Esophagus muscularis mucosa (tissue), 4 donors: ENCODE measurements at places on chromosomes 4 and X.

DNA sequence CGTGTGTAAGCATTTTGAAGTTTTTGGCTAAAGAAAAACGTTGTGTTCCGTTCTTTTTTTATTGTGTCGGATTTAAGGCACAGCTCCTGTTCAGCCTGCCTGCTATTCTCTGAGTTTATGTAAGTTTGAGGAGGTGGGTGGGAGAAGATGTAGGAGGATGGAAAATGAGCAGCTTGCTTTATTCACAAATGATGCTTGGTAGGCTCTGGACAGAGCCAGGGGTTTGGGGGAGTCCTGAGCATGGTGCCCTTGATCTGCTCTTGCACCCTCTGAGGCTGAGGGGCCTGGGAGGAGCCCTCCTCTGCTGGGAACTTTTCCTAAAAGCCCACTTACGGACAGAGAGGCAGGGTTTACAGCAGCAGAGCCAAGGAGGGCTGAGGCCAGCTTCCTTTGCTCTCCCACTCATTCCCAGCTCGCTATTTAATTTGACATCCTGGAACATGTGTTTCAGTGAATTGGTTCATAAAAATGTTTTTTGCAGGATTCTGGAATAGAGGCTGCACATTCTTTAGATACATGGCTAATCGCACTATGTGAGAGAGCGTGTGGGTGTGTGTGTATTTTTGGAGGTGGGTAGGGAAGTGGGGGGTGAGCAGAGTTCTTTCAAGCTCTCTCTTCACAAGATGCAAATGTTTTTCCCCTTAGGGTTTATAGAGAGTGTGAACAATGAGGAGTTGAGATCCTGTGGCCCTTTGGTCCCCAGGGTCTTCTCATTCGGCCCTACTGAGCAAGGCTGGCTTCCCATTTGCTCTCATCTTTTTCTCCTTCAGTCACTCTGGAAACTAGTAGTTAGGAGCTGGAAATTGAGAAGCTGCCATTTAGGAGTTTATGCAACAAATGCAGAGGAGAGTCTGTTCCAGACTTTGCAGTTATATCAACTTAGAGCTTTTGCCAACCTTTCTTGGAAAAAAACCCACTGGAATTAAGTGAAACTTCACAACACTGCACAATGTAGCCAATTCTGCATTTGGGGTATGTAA, 32.1 kb downstream of the TMEM131L start:
- peaks cover 51% of the 10 kb centered on the region for H3K4me1 ChIP-seq
- H3K27me3 ChIP-seq: no peaks in the 10 kb centered on the region
- H3K4me3 ChIP-seq: peak overlapping the region; percentile 14
- H3K27ac ChIP-seq: peak overlapping the region; percentile 79
- H3K36me3 ChIP-seq: no peaks in the 10 kb centered on the region
- DNase-seq: no peak

- no peak overlapping the region for H3K4me3 ChIP-seq
- no peak overlapping the region for H3K27ac ChIP-seq
- no peak for DNase-seq
- H3K27me3 ChIP-seq: no peaks in the 10 kb centered on the region
Observed at GRCh38 chr4:123449780-123450179, 53.2 kb downstream of the SPRY1 start.

GRCh38 chr4:65791812-65792308, 121.6 kb upstream of the EPHA5 start:
- no peak overlapping the region for H3K4me3 ChIP-seq
- H3K36me3 ChIP-seq: no peaks in the 10 kb centered on the region
- no peaks in the 10 kb centered on the region for H3K27me3 ChIP-seq
- no peak for DNase-seq
- no peaks in the 10 kb centered on the region for H3K4me1 ChIP-seq

DNA sequence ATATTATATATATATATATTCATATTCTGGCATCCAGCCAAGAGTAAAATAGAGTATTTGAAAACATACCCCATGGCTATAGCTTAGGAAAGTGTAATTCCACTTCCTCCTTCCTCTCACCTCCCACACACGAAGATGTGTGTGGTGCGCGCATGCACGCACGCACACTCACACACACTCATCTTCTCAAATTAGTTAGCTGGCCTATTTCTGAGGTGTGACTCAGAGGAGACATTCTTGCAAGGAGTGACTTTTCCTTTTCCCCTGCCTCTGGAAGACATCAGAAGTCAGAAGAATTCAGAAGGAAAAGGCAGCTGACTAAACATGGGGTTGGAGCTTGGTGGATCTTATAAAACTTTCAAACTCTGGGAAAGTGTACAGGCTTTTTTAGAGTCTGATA, 8.8 kb downstream of the ENPEP start:
- no peaks in the 10 kb centered on the region for H3K27me3 ChIP-seq
- H3K27ac ChIP-seq: no peak overlapping the region
- H3K4me3 ChIP-seq: no peak overlapping the region
- no peak for DNase-seq
- H3K4me1 ChIP-seq: no peaks in the 10 kb centered on the region
- H3K36me3 ChIP-seq: no peaks in the 10 kb centered on the region

DNA sequence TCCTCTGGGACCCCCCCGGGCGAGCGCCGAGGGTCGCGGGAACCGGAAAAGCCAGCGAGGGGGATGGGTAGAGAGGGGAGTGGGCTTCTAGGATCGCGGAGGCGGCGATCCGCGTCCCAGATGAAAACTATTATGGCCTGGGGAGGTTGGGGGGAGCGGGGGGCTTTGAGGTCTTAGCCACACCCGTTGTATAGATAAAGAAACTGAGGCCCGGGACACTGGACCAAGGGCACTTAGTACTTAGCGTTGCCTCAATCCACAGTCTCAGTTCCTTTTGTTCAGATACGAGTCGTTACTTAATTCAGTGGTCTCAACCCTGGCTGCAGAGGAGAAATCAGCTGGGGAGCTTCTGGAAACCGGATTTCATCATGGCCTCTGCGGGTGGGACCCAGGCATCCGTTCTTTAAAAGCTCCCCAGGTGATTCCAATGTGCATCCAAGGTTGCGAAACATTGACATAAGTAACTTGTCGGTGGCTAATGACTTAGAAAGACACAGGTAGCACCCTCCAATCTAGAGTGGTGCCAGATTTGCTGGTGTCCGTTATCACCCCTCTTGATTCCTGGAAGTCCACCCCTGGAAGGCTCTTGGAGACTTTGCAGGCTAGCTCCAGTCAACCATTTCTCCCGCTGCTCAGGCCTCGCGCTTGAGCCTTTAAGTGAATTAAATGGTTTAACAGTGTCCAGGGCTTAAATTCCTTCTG, 90.7 kb downstream of the GEMIN8 start:
- H3K36me3 ChIP-seq: no peaks in the 10 kb centered on the region
- peaks cover 3% of the 10 kb centered on the region for H3K4me1 ChIP-seq
- no peaks in the 10 kb centered on the region for H3K27me3 ChIP-seq
- no peak for DNase-seq
- H3K27ac ChIP-seq: peak overlapping the region; percentile 48

- H3K27me3 ChIP-seq: no peaks in the 10 kb centered on the region
- peaks cover 18% of the 10 kb centered on the region for H3K4me1 ChIP-seq
- H3K27ac ChIP-seq: no peak overlapping the region
- no peak for DNase-seq
- no peak overlapping the region for H3K4me3 ChIP-seq
Observed at GRCh38 chr4:26787461-26788340, 72.9 kb upstream of the STIM2 start.

GRCh38 chr4:113524096-113524495, 237.4 kb downstream of the CAMK2D start:
- DNase-seq: no peak
- H3K27ac ChIP-seq: no peak overlapping the region
- H3K27me3 ChIP-seq: no peaks in the 10 kb centered on the region
- H3K4me3 ChIP-seq: no peak overlapping the region

GRCh38 chr4:30837131-30837539, 117.0 kb downstream of the PCDH7 start:
- H3K27me3 ChIP-seq: no peaks in the 10 kb centered on the region
- H3K4me1 ChIP-seq: peaks cover 14% of the 10 kb centered on the region
- no peaks in the 10 kb centered on the region for H3K36me3 ChIP-seq
